ENCODE measurements at places on chromosomes 4 and X. TPM values are rescaled to one million over a fixed set of nuclear protein-coding genes. Genes with fewer than 3 reads are reported as not detected.

Gene CENPVL1
- total RNA-seq, result not detected

Gene NPY2R
- total RNA-seq, result 1.6 TPM

Gene PLS3
- total RNA-seq, result 466 TPM

Gene SLC9B1
- total RNA-seq, result not detected

Gene TACC3
- total RNA-seq, result 24.5 TPM

Gene SNCA
- 14.3 TPM for total RNA-seq

Gene SOWAHD
- not detected for total RNA-seq

Gene MAGEA6
- total RNA-seq, result not detected

Gene RIPPLY1
- total RNA-seq, result not detected

Gene HS6ST2
- not detected for total RNA-seq

Gene CYSLTR1
- total RNA-seq, result 7.2 TPM

DNA sequence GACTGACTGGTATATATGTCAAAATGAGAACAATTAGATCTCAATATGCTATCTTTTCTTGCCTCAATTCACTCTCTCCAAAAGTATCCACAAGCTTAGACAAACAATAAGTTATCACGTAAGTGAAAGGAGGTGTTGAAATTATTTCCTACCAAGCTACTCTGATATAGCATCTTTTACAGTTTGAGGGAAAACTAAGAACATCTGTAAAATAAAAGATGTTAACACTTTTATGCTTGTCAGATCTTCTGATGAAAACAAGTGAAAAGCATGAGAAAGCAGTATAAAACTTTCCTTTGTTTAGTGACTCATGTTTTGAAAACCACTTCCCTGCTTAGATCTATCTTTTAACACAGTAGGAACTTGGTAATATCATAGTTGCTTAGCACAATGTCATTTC lies 8.4 kb upstream of the MAB21L2 start:
- H3K27me3 ChIP-seq, result no peaks in the 10 kb centered on the region
- DNase-seq, result no peak
- no peaks in the 10 kb centered on the region for H3K36me3 ChIP-seq

- H3K4me1 ChIP-seq, result peaks cover 30% of the 10 kb centered on the region
- no peak for DNase-seq
- no peaks in the 10 kb centered on the region for H3K27me3 ChIP-seq
- H3K4me3 ChIP-seq, result peak overlapping the region; percentile 17
- H3K27ac ChIP-seq, result peak overlapping the region; percentile 37
These were observed 13.6 kb downstream of the GASK1B start for GRCh38 chr4:158159054-158159717.

GRCh38 chrX:30863974-30864373 lies 25.1 kb downstream of the TAB3 start:
- H3K4me3 ChIP-seq, result no peak overlapping the region
- H3K27me3 ChIP-seq, result no peaks in the 10 kb centered on the region
- no peak for DNase-seq
- no peak overlapping the region for H3K27ac ChIP-seq
- H3K36me3 ChIP-seq, result no peaks in the 10 kb centered on the region
- no peaks in the 10 kb centered on the region for H3K4me1 ChIP-seq

- DNase-seq, result no peak
- H3K4me3 ChIP-seq, result peak overlapping the region; percentile 34
- no peak overlapping the region for H3K27ac ChIP-seq
These were observed 13.6 kb downstream of the HMX1 start for GRCh38 chr4:8857766-8858700.

GRCh38 chrX:47361538-47362511 lies 8.6 kb upstream of the ZNF157 start:
- peak overlapping the region; percentile 67 for H3K4me3 ChIP-seq
- DNase-seq, result peak; percentile 63
- no peaks in the 10 kb centered on the region for H3K36me3 ChIP-seq
- H3K27me3 ChIP-seq, result no peaks in the 10 kb centered on the region
- H3K4me1 ChIP-seq, result no peaks in the 10 kb centered on the region

GRCh38 chr4:76950956-76951671 lies 1.6 kb downstream of the SEPTIN11 start:
- DNase-seq, result no peak
- H3K36me3 ChIP-seq, result no peaks in the 10 kb centered on the region
- H3K4me1 ChIP-seq, result peaks cover 54% of the 10 kb centered on the region
- no peaks in the 10 kb centered on the region for H3K27me3 ChIP-seq
- peak overlapping the region; percentile 80 for H3K4me3 ChIP-seq

DNA sequence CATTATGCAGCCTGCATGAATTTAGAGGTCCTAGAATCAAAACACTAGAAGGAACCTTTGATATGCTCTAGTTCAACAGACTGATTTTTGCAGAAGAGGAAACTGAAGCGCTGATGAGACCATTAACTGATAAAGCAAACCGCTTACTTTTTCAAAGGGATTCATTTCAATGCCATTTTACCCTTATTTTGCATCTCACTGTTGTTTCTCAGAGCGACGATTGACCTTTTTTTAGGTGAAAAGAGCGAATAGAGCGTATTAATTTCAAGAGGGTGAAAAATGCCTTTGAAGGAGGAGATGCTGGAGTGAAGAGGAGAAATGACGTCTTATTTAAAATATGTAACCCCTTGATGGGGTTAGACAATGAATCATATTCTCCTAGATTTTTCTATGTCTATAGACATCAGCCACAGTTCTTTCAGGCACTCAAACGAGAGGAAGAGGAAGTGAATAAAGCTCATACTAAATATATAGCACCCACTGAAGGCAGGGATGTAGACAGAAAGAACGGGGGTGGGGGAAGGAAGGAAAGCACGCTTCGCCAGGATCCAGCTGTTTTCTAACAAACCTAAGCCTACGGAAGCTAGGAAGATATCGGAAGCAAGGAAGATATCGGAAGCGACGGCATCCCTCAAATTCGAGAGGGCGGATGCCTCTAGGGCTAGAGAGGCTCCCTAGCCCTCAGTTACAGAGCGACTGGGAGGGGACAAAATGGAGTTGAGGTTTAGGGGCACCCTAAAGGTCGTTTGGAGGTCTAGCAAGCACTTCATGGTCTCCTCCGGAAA lies 848 bp downstream of the ACSL4 start:
- DNase-seq, result no peak
- peak overlapping the region; percentile 90 for H3K4me3 ChIP-seq
- H3K36me3 ChIP-seq, result no peaks in the 10 kb centered on the region
- peak overlapping the region; percentile 88 for H3K27ac ChIP-seq

DNA sequence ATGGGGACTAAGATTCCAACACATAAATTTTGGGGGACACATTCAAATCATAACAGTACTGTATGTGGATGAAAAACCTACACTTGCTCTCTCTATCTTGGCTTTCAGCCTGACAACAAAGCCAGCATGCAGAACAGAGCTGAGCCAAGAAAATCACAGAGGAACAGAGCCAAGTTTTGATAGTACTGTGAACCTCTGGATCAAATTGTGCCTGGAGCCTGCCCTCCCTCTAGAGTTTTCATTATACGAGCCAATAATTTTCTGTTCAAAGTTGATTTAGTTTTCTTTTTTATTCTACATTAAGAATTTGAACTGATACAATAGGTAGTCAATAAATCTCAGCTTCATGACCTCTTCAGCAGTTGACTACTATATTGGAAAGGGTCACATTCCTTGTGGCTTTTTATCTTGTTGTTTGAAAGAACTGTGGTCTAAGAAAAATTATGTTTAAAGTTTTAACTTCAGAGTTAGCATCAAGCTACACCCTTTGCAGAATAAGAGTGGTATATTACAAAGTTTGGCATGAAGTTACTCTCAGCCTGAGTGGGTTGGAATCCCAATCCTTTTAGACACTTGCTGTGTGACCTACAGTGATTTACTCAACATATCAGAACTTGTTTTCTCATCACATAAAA lies 31.1 kb downstream of the GRID2 start:
- H3K27ac ChIP-seq, result no peak overlapping the region
- DNase-seq, result no peak
- no peak overlapping the region for H3K4me3 ChIP-seq
- no peaks in the 10 kb centered on the region for H3K36me3 ChIP-seq
- no peaks in the 10 kb centered on the region for H3K4me1 ChIP-seq

DNA sequence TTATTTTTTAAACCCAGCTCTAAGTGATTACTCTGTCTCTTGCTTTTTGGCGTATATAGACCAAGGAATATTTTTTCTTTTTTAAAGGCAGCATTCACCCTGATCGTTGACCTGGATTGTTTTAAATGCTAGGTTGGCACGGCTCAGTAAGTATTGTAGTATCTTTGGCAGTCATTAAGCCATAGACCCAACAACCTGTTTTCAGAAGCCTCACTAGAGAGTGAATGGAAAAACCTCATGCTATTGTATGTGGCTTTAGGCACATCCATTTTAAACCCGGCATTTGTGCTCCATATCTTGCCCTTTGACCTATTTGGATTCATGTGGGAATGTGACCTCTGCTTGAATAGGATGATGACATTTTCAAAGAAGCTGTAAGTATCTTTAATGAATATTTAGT lies 183.9 kb downstream of the SNCA start:
- no peak for DNase-seq
- no peak overlapping the region for H3K27ac ChIP-seq
- H3K27me3 ChIP-seq, result no peaks in the 10 kb centered on the region
- no peak overlapping the region for H3K4me3 ChIP-seq
- H3K4me1 ChIP-seq, result no peaks in the 10 kb centered on the region

- no peaks in the 10 kb centered on the region for H3K36me3 ChIP-seq
- peak overlapping the region; percentile 79 for H3K27ac ChIP-seq
- H3K4me1 ChIP-seq, result peaks cover 23% of the 10 kb centered on the region
- H3K4me3 ChIP-seq, result peak overlapping the region; percentile 88
- H3K27me3 ChIP-seq, result no peaks in the 10 kb centered on the region
- DNase-seq, result no peak
These were observed 1.0 kb upstream of the PGRMC1 start for GRCh38 chrX:119235051-119235511.

GRCh38 chr4:15294202-15294601 lies 133.6 kb upstream of the C1QTNF7 start:
- H3K4me3 ChIP-seq, result no peak overlapping the region
- H3K4me1 ChIP-seq, result peaks cover 5% of the 10 kb centered on the region
- no peaks in the 10 kb centered on the region for H3K36me3 ChIP-seq
- H3K27me3 ChIP-seq, result no peaks in the 10 kb centered on the region
- H3K27ac ChIP-seq, result no peak overlapping the region

DNA sequence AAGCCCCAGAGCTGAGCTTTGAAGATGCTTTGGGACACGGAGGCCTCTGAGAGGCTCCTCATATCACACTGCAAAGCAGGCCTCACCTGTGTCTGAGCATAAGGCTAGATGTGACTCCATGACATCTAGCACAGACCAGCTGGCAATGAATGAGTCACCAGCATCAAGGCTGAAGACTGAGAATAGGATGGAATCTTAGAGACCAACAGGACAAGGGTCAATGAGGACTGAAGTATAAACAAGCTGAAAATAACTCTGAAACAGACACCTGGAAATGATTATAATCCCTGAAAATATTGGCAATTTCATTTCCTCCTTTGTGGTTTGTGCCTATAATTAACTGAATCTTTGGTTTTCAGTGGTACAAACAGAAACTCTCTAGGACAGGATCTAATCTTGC lies 87.1 kb upstream of the PRPS1 start:
- H3K27ac ChIP-seq, result no peak overlapping the region
- no peaks in the 10 kb centered on the region for H3K4me1 ChIP-seq
- no peak for DNase-seq
- no peaks in the 10 kb centered on the region for H3K36me3 ChIP-seq
- no peaks in the 10 kb centered on the region for H3K27me3 ChIP-seq
- H3K4me3 ChIP-seq, result no peak overlapping the region

DNA sequence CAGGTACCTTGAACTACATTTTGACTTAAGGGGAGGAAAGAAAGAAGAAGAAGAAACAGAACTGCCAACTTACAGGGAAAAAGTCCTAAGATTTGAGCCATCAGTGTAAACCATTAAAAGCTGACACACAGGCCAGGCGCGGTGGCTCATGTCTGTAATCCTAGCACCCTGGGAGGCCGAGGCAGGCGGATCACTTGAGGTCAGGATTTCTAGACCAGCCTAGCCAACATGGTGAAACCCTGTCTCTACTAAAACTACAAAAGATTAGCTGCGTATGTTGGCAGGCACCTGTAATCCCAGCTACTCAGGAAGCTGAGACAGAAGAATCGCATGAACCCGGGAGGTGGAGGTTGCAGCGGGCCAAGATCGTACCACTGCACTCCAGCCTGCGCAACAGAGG lies 389.7 kb upstream of the FAM241A start:
- H3K4me1 ChIP-seq, result no peaks in the 10 kb centered on the region
- DNase-seq, result no peak

- no peak for DNase-seq
- H3K27ac ChIP-seq, result no peak overlapping the region
- no peaks in the 10 kb centered on the region for H3K4me1 ChIP-seq
- H3K36me3 ChIP-seq, result peaks cover 26% of the 10 kb centered on the region
These were observed 51.9 kb downstream of the EVC2 start for GRCh38 chr4:5656415-5656814.

- no peak overlapping the region for H3K27ac ChIP-seq
- no peaks in the 10 kb centered on the region for H3K36me3 ChIP-seq
- H3K27me3 ChIP-seq, result no peaks in the 10 kb centered on the region
- H3K4me1 ChIP-seq, result peaks cover 28% of the 10 kb centered on the region
- no peak overlapping the region for H3K4me3 ChIP-seq
These were observed 101.5 kb downstream of the MGST2 start for GRCh38 chr4:139767168-139767567.

DNA sequence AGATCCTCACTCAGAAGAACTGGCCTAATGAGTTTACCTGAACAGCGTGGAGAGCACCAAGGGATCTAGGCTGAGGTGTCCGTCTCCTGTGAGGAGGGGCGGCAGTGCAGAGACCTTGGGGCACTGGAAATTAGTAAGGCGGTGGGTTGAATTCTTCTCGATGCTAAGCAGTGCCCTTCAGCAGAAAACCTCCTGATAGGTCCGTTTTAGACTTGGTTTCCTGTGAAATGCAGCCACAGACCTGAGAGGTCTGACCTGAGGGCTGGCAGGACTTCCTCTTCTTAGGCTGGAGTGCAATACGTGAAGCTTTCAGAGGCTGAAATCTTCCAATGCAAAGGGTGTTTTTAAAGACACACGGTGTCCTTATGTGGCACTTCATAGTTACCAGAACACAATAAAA lies at the start of gene CLNK:
Gene CLNK (minus strand): TSS at position 138 of the 400 bp plus-strand sequence. CDS start 16,899 bp downstream, outside the sequence.
- DNase-seq, result no peak
- no peaks in the 10 kb centered on the region for H3K36me3 ChIP-seq
- no peak within 1 kb of the TSS for H3K27ac ChIP-seq

GRCh38 chr4:127120441-127121090 lies 512.2 kb upstream of the INTU start:
- H3K4me3 ChIP-seq, result no peak overlapping the region
- H3K27ac ChIP-seq, result no peak overlapping the region
- H3K27me3 ChIP-seq, result no peaks in the 10 kb centered on the region
- H3K36me3 ChIP-seq, result no peaks in the 10 kb centered on the region
- DNase-seq, result no peak

DNA sequence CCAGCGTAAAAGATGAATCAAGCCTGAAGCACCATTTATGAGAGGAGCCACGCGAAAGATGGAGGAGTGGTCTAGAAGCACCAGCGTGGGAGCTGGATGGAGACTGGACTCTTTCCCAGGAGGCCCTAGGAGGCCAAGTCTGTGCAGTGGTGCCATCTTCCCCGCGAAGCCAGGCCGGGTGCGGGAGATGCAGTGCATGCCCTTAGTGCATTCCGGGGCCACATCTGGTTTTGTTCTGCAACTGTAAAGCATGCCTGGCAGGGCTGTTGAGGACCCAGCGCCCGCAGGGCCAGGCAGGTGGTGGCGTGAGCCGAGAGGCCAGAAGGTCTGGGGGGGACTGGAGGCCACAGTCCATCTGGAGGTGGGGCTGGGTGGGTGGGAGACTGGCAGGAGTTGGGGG lies 78.6 kb upstream of the ADRA2C start:
- H3K27me3 ChIP-seq, result no peaks in the 10 kb centered on the region
- DNase-seq, result no peak
- no peaks in the 10 kb centered on the region for H3K36me3 ChIP-seq
- H3K27ac ChIP-seq, result no peak overlapping the region
- no peaks in the 10 kb centered on the region for H3K4me1 ChIP-seq
- no peak overlapping the region for H3K4me3 ChIP-seq

GRCh38 chr4:165610679-165611437 lies 232.1 kb downstream of the CPE start:
- no peaks in the 10 kb centered on the region for H3K4me1 ChIP-seq
- no peak for DNase-seq
- no peak overlapping the region for H3K4me3 ChIP-seq
- H3K27me3 ChIP-seq, result no peaks in the 10 kb centered on the region
- H3K27ac ChIP-seq, result no peak overlapping the region

All from thoracic aorta (tissue), 2 donors.